ENCODE measurements at places on chromosomes 3 and 15.

GRCh38 chr15:67050062-67050461, 15.3 kb upstream of the SMAD3 start:
- DNase-seq: no peak

DNA sequence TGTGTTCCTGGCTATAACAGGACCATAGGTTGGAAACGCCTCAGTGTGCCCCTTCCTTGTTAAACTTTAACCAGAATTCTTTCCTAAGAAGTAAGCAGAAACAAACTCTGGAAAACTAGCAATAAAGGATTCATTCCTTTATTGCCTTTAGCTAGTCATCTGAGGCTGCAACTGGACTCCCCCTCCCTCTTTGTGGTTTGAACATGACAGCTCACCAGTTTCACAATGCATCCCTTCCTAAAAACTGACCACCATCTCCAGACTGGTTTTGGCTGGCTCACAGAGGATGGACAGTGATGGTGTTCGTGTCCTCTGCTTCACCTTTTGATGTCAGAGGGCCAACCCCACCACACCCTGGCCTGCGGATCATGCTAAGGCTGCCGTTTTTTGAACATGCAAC, 27.9 kb upstream of the TGFBR2 start:
- no peak for DNase-seq

- no peak for DNase-seq
Measured at GRCh38 chr3:126207166-126207565, 26.8 kb upstream of the ALDH1L1 start.

GRCh38 chr15:64877435-64877834, 34.3 kb upstream of the ANKDD1A start:
- no peak for DNase-seq

DNA sequence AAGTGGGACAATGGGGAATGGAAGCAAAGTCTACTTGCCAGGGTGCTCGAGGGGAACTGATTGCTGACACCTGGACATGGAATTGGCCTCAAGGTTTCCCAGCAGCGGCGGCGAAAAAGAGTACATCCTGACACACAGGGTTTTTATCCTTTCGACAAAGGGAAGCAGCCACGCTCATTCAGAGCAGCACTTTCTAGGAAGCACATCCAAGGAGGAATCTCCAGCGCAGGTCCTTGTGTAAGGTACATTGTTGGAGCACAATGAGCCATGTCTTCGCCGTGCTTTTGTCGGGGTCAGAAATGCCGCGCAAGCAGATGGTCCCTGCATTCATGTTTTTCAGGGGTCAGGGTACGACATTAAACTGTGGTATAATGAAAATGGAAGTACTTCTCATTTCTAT, 16.8 kb downstream of the CACNA1D start:
- DNase-seq: no peak

- DNase-seq: no peak
Measured at GRCh38 chr3:140187028-140187427, 252.0 kb downstream of the CLSTN2 start.

DNA sequence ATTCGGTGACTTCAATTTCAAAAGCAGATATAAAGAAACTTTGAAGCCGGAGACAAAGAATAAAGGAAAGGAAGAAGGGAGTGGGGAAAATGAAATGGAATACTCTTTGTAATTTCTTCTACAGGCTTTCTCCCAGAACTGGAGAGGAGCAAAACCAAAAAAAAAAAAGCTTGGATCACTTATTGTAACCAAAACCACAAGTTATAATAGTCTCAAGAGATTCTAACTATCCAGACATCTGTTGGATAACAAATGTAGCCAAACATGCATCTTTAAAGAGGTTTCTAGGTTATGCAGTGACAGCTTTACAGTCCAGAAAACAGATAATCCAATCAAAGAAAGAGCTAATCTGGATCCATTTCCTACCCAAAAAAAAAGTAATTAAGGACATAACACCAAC, 36.2 kb downstream of the VGLL3 start:
- no peak for DNase-seq

DNA sequence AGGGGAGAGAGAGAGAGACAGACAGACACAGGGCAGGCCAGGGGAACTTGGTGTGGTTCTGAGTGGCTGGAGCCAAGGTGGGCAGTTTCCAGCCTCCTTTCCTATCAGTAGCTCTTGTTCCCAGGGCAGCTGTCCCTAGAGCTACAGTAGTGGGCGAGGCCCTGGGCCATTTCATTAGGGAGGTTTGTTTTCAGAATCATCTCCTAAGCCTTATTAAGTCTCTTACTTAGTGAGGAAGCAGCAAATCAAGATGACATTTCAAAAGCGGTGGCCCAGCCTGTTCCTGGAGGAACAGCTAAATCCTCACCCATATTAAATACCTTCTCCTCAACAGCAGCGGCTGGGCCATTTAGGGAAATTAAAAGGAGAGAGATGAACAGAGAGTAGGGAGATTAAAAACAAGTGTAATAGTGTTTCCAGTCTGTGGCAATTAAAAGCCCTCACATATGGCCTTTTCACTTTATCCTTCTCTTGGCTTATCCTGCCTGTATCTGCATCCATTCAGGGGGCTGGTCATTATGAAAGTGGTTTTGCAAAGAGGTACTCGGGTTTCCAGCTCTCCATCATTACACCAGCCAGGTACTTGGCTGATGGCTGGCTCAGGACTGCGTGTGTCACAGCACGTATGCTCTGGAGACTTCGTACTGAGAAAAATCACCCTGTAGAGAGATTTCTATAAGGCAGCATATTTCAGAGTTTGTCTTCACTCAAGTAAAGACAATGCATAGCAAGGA, 91.9 kb upstream of the PRR23C start:
- no peak for DNase-seq

DNA sequence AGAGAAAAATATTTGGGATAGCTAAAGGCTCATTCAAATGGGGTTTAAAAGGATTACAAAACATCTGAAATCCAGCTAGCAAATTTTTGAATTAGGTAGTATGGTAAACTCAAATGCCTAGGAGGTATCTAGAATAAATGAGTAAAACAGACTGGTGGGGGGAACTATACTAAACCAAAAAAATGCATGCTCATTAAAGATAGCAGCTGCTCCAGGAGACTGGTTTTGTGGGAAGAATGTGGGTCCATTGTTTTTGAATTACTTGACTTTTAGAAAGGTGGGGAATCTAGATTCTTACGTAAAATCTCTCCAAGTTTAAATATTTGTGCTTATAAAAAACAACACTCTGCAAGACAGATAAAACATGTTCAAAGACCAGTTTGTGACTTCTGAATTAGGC, 73.8 kb downstream of the LEKR1 start:
- no peak for DNase-seq

DNA sequence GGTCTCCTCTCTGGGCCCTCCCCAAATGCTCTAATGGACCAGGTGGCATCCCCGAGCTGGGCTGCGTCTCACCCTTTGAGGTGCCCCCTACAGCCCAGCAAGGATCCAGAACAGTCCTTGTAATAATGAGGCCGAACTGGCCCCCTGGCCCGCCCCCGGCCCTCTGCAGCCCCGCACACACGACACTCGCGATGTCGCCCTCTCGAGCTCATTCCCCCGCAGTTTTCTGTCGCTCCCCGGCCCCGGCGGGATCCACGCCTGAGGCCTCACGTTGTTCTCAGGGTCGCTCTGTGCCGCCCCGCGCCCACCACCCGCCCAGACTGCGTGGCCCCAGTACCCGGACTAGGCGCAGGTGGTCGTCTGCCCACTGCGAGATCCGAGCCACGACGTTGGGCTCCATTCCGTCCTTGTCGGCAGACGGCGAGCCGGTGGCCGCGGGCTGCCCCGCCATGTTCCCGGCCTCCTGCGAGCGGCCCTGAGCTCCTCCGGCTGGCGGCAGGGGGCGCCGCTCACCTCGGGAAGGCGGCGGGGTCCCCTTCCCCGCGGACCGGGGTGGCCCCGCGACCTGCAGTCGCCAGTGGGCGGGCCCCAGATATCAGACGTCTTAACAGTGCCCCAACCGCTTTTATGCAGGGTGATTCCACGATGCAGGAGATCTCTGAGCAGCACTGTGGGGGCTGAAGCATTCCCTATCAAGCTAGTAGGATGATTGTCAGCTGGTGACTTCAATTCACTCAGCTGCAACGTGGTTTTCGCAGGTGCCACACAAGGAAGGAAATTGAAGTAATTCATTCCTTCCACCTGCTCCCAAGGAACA, at the start of gene C3orf33:
C3orf33 (minus strand) TSS at position 477 of the 817 bp plus-strand sequence; CDS start at position 451, 26 bp downstream.
- DNase-seq: peak; percentile 57

GRCh38 chr15:80317389-80318182, 65.6 kb upstream of the CTXND1 start:
- DNase-seq: no peak

DNA sequence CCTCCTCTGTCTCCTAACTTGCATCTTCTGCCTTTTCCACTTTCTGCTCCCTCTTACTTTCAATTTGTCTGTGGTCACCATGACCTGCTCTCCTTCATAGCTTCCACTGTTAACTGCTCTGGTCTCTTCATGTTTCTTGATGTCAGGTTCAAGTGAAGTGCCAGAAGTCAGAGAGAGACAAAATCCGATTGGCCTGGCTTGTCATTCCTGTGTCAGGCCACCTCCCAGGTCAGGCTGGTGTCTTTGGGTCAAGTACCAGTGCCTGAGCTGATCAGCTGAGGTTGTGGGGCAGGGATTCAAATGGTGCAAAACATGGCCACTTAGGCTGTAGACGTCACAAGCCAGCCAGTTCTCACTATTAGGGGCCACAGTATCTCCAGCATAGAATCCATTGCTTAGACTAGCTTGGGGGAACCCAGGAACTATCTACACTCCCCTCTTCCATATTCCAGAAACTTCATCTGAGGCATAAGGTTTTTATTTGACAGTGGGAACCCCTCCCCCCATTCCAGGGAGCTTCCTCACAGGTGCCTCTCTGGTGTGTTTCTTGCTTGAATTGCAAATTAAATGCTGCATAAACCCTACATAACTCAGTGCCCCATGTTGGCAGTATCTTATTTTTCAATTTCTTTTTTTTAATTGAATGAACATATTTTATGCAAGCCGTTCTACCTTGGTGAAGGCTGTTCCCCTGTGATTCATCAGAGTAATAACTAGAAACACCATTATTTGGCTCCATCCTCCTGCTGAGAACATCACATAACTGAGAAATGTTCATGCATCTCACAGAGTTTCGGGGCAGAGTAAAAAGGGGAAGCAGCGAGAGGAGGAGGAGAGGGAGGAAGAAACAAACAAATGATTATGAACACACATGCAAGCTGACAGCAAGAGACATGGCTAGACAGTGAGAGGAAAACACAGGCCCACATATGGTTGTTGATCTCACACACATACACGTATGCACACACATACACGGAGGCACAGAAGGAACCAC, 175.8 kb downstream of the TLE3 start:
- no peak for DNase-seq

- DNase-seq: no peak
Measured at GRCh38 chr3:67458408-67458807, 196.0 kb downstream of the SUCLG2 start.

- no peak for DNase-seq
Measured at GRCh38 chr3:189309400-189309975, 137.7 kb downstream of the TPRG1 start.

DNA sequence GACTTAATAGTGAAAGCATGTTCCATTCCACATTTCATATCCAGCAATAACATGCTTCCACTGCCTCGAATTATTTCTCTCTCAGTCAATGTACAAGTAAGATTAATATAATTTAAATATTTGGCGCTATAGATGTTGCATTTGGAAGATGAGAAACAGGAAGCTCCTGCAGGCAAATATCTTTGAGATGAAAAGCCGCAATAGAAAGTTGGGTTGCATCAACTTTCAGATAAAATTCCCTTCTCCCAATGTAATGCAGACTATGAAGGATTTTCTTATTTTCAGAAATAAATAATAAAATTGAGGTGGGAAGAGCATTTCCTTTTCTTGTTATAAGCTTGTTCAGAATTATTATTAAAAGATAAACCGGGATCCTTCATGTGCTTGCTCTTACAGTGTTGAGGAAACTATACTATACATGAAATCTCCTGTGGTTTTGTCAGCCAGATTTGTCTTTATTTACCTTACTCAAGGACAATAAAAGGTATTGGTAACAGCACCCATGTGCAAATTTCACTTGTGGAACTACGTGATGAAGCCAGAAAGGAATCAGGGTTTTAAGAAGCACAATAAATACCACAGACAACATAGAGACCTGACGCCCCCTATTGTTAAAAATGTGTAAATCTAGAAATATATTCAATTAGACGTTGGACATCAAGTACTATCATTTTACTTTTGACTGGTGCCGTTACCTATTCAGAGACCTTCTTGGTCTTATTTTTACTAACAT, 307.0 kb downstream of the ARPP21 start:
- DNase-seq: no peak

DNA sequence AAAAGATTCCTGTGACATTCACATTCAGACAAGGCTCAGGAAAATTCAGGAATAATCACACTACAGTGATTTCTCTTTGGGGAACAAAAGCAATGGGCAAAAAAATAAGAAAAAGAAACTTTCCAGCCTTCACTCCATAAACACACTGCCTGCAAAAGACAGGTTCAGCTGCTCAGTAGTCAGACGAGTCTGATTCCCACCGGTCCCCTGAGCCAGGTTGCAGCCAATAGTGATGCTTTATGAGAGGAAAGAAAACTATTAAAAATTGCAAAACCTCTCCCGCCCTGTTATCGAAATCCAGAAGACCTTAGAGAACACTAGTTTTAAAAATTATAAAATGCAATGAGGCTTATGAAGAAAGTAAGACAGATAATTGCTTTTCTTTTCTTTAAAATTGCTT, 8.5 kb downstream of the PLCH1 start:
- no peak for DNase-seq

DNA sequence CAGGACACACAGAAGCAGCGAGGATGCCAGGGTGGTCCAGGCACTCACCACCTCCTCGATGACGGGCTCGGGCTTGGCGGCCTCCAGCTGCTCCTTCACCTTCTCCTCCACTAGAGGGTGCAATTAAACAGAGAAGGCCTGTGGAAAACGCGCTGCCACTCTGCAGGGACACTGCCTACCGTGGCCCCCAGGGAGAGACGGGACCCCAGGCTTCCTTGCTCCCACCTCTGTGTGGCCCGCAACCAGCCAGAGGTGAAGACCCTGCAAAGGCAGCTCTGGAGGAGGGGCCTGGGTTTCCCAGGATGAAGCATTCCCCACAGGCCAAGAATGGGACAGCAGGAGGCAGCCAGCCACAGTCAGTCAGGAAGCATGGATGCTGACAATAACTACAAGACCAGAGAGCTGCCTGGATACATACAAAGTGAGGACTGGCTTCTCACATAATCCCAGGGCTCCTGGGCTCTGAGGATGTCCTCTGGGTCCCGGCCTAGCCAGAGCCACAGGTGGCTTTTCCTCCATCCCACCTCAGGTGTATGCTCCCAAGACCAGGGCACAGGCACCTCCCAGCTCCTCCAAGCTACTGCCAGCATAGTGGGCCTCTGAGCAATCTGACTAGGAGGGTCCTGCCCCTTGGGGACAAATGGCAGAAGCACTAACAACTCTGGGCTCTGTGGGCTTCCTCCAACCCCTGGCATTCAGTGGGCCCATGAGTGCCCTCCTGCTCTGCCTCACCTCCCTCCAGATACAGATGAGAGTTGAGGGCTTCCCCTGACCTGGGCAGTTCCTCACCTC, 46.2 kb downstream of the PTH1R start:
- peak; percentile 35 for DNase-seq

DNA sequence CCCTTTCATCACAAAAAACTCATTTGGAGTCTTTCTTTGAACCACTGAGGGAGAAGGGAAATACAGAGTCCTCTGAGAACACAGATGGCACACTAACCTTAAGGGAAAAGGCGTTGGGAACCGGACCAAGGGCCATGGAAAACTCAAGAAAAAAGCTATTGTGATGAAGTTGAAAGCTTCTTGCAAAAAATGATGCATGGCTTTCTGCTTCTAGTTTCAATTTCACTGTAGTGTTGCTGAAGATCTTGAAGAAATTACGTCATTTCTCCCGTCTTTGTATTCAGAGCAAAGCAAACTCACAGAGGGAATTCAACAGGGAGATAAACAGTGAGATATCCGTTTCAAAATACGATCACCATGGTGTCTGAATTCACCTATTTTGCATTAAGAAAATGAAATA, 642.3 kb upstream of the ADAMTS9 start:
- no peak for DNase-seq
